Cardiac muscle cell (in vitro differentiated cells and primary cell): ENCODE measurements at places on chromosomes 13 and 19.

- DNase-seq: no peak
These were observed 5.3 kb downstream of the EFNA2 start for GRCh38 chr19:1290703-1291651.

GRCh38 chr19:31064491-31064890 is 284.7 kb downstream of the TSHZ3 start:
- DNase-seq: no peak

- DNase-seq: peak; percentile 35
These were observed 2.9 kb upstream of the ZNF304 start for GRCh38 chr19:57348136-57348535.

DNA sequence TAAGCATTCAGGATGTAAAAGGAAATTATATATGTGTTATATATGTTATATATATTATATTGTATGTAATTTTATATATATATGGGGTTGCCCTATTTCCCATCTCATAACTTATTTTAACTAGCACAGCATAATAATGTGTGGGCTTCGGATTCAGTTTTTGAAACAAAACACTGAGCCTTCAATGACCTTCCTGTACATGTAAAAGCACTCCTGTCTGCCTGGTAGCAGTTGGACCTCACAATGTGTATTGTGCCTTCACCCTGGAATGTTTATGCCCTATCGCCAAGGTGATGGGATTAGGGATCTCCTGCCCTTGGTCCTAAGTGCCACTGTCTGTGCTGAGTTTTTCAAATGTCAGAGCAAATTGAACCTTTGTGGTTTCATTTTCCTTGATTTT is 968.8 kb downstream of the TUBA3C start:
- DNase-seq: no peak

- no peak for DNase-seq
These were observed 18.5 kb upstream of the ZNF730 start for GRCh38 chr19:23098286-23098685.

- no peak for DNase-seq
These were observed 30.7 kb upstream of the RFXAP start for GRCh38 chr13:36788276-36788675.

DNA sequence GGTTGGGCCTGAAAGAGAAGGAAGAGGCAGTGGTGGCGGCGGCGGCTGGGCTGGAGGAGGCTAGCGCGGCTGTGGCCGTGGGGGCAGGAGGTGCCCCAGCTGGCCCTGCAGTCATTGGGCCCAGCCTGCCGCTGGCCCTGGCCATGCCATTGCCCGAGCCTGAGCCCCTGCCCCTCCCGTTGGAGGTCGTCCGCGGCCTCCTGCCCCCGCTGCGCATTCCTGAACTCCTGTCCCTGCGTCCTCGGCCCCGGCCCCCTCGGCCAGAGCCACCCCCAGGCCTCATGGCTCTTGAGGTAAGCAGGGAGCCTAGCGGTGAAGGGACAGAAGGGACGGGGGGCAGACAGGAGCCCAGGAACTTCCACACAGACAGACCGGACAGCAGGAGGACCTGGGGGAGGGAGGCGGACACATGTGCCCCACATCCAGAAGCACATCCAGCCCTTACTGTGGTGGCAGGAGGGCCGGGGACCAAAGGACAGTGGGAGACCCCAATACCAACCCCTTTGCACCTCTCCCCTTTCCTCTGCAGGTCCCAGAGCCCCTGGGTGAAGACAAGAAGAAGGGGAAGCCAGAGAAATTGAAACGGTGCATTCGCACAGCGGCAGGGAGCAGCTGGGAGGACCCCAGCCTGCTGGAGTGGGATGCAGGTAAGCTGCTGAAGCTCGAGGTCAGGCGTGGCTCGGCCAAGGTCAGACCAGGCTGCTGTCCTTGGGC is 5.0 kb downstream of the RBM42 start:
- DNase-seq: no peak

DNA sequence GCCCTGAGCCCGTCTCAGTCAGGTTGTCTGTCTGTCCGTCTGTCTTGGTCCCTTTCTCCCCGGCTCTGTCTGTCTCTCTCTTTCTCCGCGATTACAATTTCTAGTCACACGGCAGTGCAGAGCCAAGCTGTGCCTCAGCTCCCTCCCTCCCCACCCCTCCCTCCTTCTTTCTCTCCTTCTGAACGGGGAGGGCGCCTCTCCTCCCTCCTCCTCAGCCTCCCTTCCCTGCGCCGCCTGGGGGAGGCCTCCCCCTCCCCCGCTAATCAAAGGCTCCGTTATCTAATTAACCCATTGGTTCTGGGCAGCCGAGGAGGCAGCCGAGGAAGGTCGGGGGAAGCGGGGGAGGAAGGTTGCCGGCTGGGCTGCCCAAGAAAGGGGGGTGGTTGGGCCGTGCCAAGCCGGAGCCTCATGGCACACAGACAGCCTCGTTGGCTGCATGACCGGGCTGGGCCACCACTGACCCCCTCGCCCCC is 16.5 kb downstream of the LRRC4B start:
- no peak for DNase-seq

DNA sequence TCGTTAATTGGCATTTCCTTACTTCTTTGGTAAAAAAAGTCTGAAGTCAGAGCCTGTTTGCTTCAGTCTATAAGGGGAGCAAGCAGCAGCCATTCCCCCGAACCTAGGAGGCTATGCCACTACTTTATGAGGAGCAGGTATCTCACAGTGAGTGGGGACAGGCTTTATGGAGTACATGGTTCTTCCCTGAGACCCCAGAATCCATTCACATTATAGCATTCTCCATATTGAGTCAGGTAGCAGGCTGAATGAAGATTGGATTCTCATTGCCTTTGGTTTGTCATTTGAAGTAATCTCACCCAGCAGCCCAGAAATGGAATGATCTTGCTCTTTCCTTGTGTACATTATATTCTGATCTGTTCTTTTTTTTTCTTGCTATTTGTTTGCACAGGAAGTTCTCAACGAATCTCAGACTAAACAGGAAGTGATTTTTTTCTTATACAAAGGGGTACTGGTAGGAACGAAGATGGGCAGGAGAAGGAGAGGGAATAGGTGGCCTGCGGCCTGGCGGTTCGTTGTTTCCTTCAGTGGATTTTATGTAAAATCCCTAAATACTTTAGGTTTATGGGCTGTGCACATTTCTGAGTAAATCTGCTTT is 74.4 kb downstream of the ARHGAP35 start:
- no peak for DNase-seq

DNA sequence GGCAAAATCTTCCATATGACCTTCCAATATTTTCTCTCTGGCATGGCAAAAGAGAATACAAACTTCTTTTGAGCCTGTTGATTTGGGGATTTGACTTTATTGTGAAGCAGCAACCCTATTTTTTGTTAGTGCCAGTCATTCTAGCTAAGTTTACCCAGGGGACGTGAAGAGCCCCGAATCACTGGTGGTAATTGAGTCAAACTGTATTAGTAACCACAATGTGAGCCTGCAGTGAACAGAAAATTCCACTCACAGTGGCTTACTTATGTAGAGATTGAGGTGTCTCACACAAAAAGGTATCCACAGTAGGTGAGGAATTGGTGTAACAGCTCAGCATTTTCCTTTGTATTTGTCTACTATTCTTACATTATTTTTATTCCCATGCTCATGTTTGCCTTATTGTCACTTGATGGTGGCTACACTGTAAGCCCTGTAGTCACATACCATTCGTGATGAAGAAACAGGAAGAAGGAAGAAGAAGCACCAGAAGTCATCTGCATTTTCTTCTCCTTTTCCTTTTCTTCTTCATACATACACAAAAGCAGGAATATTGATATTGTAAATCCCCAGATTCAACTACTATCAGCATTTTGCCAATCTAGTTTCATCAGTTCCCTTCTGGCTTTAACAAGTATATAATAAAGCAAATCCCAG is 33.3 kb upstream of the MYCBP2 start:
- DNase-seq: no peak

- DNase-seq: no peak
These were observed 255.3 kb downstream of the SHISA2 start for GRCh38 chr13:25796474-25796873.

DNA sequence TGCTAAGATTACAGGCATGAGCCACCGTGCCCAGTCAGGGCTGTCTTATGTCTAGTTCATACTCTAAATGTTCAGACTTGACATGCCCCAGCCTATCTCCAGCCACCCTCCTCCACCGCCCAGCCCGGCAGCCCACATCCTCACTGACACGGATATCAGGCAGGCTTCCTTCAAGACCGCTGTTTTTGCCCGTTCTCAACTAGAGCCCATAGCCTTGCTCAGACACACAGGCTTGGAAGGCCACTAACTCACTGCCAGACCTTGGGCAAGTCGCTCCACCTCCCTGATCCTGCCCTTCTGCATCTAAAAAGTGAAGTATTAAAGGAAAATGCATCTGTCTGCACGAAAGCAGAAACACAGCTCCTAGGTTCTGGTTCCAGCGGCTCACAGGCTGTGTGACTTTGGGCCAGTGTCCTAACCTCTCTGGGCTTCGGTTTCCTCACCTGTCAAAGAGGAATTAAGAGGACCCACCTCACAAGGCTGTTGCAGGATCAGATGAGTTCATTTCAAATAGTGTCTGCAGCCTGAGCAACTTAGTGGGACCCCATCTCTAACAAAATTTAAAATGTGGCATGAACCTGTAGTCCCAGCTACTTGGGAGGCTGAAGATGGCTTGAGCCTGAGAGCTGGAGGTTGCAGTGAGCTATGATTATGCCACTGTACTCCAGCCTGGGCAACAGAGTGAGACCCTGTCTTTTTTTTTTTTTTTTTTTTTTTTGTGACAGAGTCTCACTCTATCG is 14.5 kb upstream of the CERS4 start:
- DNase-seq: no peak

GRCh38 chr13:94413598-94413944 is 65.9 kb downstream of the DCT start:
- no peak for DNase-seq

DNA sequence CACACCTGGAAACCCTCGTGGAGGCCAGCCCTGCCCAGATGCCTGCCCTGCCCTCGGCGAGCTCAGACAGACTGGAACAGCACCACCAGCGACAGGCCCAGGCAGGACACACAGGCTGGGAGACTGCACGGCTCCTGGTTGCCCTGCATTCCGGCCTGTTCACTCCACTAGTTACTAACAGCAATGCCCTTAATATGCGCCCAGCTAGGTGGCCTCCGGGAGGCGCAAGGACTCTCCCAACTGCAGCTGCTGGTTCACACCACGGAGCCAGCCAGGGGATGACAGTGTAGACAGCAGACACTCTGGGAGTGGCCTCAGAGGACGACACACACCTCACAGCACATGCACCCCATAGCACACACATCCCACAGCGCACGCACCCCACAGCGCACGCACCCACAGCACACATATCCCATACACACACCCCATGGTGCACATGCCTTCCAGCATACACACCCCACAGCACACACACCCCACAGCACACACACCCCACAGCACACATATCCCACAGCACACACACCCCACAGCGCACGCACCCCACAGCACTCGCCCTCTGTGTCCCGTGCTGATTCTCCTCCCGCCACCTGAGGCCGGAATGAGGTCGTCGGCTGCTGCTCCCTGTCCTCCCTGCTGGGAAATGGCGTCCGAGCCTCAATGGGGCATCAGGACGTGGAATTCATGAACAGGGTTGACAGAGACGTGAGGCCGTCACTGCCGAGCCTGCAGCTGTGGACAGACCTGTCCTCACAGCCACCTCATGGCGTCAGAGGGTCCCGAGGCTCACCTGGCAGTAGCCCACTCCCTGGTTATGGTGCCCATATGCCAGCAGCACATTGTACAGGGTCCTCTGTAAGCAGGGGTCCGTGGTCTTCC is 13.6 kb downstream of the GRTP1 start:
- DNase-seq: no peak

- DNase-seq: no peak
These were observed 40.8 kb downstream of the ZSWIM4 start for GRCh38 chr19:13835791-13836723.

GRCh38 chr19:30161021-30161655 is 211.0 kb upstream of the ZNF536 start:
- DNase-seq: no peak

DNA sequence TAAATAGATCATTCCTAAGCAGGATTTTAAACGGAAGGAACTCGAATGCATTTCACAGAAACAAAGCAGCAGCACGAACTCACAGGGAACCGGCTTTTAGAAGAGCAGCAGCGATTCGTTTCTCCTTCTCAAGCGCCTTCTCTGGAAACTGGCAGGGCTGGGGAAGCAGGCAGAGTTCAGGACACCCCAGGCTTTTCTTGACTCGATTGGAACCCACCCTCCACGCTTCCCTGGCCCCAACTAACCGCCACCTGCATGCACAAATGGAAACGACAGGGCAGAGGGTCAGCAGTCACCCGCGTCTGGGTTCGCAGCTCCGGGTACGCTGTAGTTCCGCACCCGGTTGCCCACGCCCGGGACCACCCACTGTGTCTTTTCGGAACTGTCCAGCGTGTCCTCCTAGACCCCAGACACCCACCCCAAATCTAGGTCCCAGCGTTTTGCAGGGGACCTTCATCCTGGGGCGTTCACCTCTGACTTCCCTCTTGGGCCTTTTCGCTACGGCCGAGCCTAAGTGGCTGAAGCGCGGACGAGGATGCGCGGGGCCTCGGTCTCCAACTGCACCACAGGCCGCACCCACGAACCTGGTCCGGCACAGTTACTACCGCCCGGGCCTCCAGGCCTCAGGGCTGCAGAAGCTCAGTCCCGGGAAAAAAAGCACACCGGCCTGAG is 500 bp downstream of the ZFP30 start:
- peak; percentile 57 for DNase-seq

DNA sequence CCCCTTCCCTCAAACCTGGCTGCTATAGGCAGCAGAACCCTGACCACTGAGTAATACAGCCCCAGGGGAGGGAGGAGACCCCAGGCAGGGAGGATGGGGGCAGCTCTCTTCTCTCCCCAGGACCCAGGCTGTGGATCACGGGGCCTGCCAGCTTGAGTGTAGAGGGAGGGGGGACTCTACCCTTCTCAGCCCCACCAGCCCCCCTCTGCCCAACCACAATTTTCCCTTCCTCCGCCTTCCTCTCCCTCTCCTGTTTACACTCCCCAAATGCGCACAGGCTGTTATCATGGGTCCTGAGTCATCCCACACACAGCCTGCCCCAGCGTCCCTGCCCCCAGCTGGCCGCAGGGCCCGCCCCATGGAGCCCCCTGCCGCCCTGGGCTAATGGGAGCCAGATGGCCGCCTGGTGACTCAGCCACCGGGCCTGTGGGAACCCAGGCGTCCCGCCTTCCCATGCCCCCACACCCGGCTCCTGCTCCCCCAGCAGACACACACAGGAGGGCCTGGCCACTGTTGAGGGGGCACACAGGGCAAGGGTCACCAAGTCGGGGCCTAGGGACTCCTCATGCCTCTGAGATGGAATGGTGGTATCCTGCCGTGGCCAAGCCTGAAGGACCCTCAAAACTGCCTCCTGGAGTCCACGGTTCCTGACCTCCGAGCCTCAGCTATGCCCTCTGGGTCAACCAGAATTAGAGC is 13.6 kb downstream of the CCDC97 start:
- no peak for DNase-seq
